ENCODE measurements at places on chromosomes 2 and 18.
A peak's percentile ranks its signal among the peaks of the same experiment; 100 is the strongest.

DNA sequence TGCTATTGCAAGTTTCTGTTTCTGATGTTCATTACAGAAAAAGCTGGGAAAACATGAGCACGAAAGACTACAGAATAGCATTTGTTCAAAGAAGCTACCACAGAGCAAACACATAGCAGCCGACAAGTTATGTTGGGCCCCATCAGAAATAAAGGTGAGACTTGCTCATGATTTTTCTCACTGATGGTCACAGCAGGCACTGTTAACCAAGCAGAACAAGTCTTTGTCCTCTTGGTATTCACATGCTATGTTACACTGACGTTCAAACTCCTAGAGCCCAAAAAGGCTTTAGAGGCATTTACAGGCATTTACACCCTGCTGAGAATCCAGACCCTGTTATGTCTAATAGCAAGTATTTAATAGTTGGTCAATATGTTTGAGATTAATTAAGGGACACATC, 235.0 kb upstream of the HNMT start:
- no peak for DNase-seq

GRCh38 chr2:7288484-7288883, 371.3 kb downstream of the RNF144A start:
- no peak for DNase-seq

GRCh38 chr18:9333441-9334328, 888 bp upstream of the TWSG1 start:
- DNase-seq = peak; percentile 36

DNA sequence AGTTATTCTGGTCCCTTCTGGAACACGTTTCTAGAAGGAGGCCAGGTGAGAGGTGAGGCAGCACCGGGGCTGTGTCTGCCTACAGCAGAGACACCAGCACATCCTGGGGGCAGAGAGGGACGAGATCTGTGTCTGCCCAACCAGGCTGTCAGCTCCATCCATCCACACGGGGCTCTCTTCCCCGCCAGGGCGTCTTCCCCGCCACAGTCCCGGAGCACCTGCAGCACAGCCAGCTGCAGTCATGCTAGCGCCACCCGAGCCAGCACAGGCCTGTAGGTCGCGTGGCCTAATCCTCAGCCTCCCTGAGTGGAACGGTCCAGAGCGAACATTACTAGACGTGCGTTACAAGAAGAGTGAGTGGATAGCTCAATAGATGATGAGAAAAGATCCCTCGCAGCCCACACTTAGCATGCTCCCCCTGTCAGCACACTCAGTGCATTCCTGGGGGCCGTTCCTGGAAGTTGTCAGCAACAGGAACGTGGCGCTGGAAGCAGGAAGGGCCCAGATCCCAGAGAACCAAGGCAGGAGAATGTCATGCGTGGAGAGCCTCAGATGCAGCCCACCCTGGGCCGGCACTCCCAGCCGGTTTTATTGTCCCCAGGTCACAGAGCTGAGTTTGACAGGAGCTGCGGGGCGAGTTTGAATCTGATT, 179.0 kb downstream of the TWIST2 start:
- no peak for DNase-seq

- DNase-seq = no peak
Observed at GRCh38 chr2:156891609-156892008, 365.9 kb upstream of the GALNT5 start.

DNA sequence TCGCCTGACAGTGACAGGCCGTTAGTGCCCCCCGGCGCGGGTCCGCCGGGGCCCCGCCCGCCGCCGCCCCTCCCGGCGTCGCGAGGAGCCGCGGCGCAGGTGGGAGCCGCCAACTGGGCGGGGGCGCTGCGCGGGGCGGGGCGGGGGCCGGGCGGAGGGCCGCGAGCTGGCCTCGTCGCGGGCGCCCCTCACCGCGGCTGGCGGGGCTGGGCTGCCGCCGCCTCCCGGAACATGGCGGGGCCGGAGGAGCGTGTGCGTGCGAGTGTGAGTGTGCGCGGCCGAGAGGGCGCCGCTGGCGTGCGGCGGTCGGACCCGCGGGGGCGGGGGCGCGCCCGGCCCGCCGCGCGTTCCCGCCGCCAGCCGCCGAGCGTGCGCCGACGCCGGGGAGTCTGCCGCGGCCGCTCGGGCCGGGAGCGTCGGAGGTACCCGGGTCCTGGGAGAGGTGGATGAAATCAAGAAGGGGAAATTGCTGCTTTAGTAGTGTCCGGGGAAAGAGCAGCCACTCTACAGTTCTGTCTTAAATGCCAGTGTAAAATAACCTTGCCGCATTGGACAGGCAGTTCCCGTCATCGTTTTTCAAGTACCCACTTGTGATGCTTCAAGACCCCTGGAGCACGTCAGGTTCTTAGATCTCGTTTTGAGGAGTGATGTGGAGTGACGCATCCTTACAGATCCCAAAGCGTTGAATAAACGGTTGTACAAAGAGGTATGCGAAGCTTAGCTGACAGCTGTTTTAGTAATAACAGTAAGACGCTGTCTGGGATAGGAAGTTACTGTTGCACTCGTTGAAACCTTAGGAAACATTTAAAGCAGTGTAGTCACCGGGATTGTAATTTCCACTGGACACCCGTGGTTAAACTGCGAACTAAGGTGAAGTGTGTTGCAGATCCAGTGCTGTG, 836 bp downstream of the ANKRD12 start:
- no peak for DNase-seq
